ENCODE measurements at places on chromosomes 4 and X.
A peak's percentile ranks its signal among the peaks of the same experiment; 100 is the strongest.

DNA sequence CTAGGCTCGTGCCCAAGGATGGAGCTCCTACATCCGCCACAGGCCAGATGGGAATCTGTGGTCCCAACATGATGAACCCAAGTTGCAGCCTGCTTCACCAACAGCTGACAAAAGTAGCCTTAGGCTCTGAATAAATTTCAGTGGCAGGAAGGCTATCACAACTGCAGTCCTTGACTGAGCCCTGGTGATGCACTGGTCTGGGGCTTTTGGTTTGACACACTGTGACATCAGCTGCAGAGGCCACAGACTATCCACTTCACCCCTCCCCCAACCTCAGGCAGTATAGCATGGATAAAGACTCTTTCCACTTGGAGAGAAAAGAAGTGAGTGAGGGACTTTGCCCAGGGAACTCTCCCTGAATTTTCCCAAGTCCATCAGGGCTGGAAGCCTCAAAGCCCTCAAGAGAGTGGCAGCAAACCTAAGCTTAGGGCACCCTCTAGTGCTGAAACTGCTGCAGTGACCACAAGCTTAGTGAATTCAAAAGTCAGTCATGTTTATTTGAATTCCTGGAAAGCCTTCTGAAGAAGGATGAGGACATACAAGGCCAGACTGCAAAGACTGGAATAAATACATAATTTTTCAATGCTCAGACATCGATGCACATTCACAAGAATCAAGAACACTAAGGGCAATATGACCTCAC, 135.0 kb upstream of the TENT5D start:
- DNase-seq = peak; percentile 0

- no peak for DNase-seq
Observed at GRCh38 chr4:10115797-10116568, 616 bp downstream of the WDR1 start.

GRCh38 chr4:110660755-110661154, 37.9 kb upstream of the PITX2 start:
- DNase-seq = no peak

GRCh38 chrX:31331928-31332327, 260.1 kb upstream of the FTHL17 start:
- no peak for DNase-seq

DNA sequence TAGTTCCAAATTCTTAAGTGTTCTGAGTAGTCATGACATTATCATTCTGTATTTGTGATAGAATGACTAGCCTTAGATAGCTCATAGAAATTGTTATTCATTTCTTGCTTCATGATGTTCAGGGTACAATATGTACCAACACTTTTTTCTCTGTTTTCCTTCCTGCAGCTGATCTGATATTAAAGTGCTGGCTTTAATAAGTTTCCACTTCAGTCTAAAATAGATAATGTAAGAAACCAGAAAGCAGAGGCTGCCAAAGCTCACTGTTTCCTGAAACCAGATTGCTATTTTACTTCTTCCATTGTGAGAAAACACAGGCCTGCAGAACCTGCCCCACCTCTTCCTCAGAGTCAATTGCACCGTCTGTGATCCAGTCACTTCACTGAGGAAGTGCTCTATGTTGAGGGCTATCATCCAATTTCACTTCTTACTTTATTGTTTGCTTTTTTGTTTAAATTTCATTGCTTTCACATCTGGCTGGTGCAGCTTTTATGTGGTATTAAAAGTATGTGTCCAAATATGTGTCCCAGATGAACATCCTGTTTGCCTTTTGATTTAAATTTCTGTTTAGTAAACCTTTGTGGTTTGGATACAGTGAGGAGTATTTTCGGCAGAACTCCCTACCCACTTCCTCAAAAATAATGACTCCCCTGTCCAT, 652.1 kb downstream of the ANKRD50 start:
- DNase-seq = no peak

DNA sequence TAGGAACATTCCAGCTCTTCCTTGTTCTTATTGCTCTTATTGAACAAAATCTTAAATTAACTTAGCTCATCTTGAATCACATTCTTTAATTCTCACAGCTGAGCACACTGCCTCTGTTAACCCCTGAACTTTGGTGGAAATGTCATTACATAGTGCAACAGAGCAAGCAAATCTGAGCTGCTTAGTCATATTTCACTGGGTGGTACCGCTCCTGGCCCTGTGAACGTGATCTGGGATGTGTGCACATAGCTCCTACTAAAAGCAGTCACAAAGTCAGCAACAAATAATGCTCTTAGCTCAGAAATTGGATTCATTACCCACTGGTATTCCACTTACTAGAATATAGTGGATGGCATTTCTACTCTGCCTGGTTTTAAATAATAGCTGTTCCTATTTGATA, 27.9 kb downstream of the ARHGEF6 start:
- DNase-seq = no peak

- DNase-seq = no peak
Observed at GRCh38 chrX:108736509-108737479, at the start of gene IRS4. Gene IRS4, minus strand, starts transcription at chrX:108736563.

DNA sequence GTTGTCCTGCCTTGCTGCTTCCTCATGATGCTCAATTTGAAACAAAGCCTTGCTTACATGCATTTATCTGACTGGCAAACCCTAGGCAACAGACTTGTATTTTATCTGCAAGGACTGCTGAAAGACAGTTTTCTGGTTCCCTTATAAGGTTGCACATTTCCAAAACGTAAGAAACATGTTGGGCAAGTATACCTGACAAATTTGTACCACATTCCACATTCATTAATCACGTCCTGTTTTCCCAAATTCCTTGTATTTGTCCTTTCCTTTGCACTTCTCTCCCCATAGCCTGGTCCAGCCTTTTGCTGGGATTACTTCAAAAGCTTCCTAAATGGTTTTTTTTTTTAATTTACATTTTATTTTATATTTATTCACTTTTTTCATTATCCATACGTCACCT, 310.1 kb downstream of the PPP3CA start:
- no peak for DNase-seq

GRCh38 chr4:152206646-152207377, 329.1 kb downstream of the FBXW7 start:
- DNase-seq = no peak

GRCh38 chrX:10022580-10023245, 55.6 kb downstream of the CLDN34 start:
- no peak for DNase-seq

GRCh38 chr4:187236209-187236890, 512.7 kb upstream of the FAT1 start:
- no peak for DNase-seq

- no peak for DNase-seq
Observed at GRCh38 chr4:186920992-186921391, 197.3 kb upstream of the FAT1 start.
